Activated CD4-positive, CD25-positive, alpha-beta regulatory T cell (primary cell): ENCODE measurements at places on chromosomes 11 and 22.

GRCh38 chr22:25540166-25540907, 24.1 kb upstream of the GRK3 start:
- no peak for DNase-seq

- no peak for DNase-seq
Measured at GRCh38 chr11:4546878-4547277, 1.9 kb downstream of the OR52M1 start.

DNA sequence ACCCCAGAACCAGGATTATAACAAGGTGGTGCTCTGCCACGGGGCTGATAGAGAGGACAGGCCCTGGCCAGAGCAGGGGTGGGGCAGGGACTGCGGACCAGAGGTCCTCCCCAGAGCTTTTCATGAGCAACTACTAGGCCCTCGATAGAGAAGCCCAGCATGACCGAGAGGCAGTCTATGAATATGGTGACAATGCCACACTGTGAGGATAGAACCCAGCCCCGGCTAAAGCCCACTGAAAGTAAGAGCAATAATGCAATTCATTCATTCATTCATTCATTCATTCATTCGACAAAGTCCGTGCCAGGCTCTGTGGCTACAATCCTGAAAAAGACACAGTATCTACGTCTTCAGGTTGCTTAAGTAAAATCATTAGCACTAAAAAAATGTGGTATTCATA, 35.6 kb upstream of the CD5 start:
- no peak for DNase-seq

GRCh38 chr22:29635734-29636357, 32.4 kb downstream of the NF2 start:
- DNase-seq: no peak

GRCh38 chr22:20793748-20794649, 20.1 kb downstream of the SERPIND1 start:
- DNase-seq: no peak

GRCh38 chr11:126561327-126561893, 205.9 kb downstream of the ST3GAL4 start:
- no peak for DNase-seq

DNA sequence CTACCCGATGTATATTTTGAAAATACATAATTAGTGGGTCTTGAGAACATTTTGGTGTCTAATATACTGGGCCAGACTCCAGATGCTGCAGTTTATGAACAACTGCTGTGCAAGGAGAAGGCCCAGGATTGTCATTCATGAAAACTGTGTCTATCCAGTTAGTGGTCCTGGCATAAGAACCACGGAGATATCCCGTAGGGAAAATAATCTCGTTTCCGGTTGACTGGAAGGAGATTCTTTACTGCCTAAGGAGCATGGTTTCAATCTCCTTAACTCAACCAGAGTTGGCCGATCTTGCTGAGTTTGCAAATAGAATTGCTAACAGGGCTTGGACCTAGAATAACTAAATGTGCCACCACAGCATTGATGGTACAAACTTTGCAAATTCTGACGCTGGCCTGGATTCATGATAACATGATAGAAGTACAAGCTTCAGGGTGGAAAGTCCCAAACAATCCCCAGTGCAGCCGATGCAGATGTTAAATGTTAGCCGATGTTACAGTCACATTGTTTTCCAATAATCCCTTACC, 4.6 kb upstream of the RTCB start:
- no peak for DNase-seq

GRCh38 chr11:17722000-17722643, 2.8 kb downstream of the MYOD1 start:
- no peak for DNase-seq

DNA sequence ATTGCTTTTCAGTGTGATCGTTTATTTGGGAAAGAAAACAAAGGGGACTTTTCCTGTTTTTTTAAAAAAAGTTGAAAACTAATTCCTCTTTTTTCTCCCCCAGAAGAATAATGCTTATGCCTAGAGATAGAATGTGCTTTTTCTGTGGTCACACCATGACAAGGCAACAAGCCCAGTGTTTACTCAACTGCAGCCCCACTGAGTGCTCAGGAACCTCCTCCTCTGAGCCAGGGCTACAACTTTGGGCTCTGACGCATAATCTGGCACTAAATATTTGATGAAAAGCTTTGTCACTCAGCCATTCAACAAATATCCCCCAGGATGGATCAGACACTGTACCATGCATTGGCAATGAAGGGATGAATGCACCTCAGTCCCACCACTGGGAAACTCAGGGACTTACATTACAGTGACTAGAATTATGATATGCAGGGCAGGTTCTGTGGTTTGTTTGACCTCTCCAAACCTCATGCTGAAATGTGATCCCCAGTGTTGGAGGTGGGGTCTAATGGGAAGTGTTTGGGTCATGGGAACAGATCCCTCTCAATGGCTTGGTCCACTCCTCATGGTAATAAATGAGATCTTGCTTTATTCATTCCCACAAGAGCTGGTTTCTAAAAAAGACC, 155.9 kb downstream of the CCDC34 start:
- DNase-seq: no peak
